ENCODE measurements at places on chromosomes 5 and 9.
A peak's percentile ranks its signal among the peaks of the same experiment; 100 is the strongest.

GRCh38 chr9:86178503-86178902 is 79.1 kb upstream of the GOLM1 start:
- DNase-seq, result no peak

- DNase-seq, result no peak
These were observed 14.0 kb upstream of the NTNG2 start for GRCh38 chr9:132147839-132148238.

DNA sequence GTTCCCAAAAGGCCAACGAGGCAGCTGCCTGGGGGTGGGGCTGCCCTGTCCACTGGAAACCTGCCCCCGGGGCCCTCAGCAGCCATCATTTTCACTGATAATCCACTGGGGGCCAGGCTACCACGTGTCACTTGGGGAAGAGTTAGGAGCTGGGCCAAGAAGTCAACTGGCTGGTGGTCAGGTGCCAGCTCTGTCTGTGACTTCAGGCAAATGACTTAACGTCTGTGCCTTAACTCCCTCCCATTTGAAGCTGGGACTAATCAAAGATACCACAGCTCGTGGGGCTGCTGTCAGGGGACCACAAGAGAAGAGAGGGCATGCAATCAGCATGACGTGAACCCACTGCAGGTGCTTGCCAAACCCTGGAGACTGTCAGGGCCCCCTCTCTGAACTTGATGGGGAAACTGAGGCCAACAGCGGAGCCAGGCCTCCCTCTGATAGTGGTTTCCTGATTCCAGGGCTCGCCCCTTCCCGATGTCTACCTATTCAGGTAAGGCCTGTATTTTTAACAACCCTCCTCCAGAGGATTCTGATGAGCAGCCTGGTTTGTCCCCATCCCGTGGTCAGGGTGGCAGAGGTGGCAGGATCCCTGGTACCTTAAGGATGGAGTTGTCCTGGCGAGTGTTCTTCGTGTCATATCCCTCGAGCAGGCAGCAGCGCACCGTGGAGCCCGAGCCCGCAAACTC is 12.3 kb upstream of the DPM2 start:
- DNase-seq, result no peak

- DNase-seq, result peak; percentile 34
These were observed 569 bp downstream of the CAMK4 start for GRCh38 chr5:111224561-111225345.

DNA sequence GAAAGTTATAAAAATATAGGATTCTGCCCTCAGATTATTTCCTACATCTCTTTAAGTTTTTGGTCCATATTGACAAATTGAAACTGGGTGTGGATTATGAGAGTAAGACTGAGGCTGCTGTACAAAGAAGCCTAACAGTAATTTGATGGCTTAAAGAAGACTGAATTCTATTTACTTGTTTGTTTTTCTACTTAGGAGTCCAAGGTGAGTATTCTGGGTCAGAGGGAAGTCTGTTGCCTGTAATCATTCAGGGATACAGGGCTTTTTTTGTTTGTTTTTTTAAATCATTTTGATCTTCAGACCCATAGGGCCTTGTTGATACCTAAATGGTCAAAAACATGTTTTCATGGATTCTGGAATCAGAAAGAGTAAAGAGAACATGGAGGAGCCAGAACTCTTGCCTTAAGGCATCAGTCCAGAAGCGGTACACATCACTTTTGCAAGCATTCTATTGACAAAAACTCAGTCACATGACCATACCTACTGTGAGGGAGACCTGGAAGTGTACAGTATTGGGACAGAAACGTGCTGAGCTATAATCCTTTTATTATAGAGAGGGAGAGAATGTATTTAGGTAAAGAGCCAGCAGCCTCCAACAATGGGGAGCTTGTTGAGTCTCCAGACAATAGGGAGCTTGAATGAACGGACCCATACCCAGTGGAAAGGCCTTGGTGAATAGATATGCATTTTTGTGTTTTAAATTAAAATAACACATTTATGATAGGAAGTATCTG is 102.7 kb downstream of the LRRC70 start:
- DNase-seq, result no peak

GRCh38 chr5:59607138-59607765 is 286.3 kb downstream of the PDE4D start:
- peak; percentile 60 for DNase-seq

DNA sequence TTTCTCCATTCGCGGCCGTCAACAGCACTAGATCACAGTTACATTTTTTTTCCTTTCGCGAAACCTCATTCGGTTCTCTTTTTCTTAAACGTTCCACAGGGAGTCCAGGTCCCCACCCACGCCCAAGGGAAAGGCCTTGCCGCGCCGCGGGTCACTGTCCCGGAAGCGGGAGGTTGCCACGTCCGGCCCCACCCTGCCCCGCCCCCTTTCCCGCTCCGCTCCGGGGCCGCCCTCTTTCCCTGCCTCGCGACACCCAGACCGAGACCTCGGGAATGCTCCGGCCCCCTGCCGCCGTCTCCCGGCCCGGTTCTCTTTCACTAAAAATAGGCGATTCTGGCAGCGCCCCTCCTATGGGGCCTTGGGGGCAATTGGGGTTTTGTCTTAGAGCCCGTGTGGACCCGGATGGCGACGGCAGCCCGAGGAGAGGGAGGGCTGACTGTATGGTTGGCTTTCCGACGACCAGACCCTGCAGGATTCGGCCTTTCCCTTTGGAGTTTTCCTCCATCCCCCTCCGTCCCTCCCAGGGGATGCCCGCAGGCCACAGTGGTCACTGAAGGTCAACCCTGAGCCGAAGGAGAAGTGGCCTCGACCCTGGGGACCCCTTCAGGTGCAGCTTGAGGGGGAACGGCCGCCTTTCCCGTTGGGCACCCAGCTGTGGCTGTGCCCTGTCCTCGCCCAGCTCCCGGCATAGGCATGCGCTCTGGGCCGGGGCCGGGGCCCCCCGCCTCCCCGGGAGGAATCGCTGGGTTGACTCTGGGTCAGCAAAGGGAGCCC is 2.8 kb upstream of the RACK1 start:
- DNase-seq, result peak; percentile 97

DNA sequence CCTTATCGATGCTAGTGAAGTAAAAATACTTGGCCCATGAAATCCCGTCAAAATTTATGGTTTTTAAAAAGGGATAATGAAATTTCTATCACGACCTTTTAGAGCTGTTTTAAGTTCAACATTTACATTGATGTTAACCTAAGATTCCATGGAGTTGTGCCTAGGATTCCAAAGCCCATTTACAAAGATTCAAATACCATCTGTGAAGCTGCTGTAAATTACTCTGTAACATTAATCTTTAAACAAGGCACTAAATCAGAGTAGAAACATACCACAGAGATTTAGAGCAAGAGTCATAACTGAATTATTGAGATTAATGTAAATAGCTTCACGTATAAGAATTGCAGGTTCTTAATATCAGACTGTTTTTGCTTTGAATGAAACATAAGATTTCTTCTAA is 17.7 kb downstream of the POU5F2 start:
- DNase-seq, result no peak

- no peak for DNase-seq
These were observed 3.7 kb upstream of the GNPDA1 start for GRCh38 chr5:142016556-142016955.

DNA sequence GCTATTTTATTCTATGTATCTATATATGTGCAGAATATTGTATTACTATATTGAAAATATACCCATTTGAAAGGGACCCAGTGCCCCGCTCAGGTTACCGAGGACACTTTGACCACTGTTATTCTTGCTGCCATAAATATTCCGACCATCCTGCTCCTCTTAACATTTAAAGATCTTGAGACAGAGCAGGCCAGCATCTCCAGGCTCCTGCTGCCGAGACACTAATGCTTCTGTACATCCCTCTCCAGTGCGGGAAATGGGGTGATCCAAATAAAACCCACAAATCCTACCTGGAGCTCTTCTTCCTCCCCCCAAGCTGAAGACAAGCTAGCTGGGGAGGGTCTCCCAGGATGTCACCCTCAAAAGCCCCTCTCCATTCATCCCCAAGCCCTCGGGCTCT is 3.9 kb downstream of the SH3PXD2B start:
- DNase-seq, result no peak

DNA sequence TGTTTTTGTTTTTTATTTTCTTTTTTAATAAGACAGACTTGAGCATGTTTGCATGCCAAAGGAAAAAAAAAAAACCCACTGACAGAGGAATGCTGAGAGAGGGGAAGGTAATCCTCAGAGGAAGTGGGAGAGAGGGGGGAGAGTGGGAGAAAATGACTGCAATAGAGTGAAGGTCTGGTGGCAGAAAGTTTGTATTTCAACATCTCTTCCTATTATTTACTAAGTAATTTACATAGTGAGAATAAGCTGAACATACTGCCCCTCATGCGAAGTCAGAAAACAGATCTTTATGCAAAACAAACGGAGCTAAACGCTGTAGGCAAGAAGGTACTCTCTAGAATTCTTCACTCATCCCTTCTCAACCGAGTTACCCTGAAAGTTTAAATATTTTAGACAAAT is 45.0 kb downstream of the ELL2 start:
- no peak for DNase-seq

- no peak for DNase-seq
These were observed 272.7 kb upstream of the PANK3 start for GRCh38 chr5:168851902-168852321.

- DNase-seq, result no peak
These were observed 22.7 kb upstream of the UNC5A start for GRCh38 chr5:176787676-176788075.

DNA sequence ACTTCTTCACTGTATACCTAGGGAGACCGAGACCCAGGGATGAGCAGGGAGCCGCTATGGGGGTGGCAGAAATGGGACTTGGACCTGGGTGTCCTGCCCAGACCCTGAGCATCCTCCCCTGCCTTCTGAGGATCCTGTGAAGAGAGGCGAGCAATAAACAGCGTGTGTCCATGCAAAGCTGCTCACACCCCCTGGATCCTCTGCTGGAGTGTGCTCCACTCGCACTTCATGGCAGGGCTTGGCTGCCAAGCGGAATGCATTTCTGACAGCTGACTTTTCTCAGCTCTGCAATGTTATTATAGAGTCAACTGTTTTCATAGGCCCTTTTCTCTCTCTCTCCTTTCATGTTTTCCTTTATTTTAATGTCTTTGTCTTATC is 31.0 kb upstream of the ALDH1B1 start:
- DNase-seq, result no peak

DNA sequence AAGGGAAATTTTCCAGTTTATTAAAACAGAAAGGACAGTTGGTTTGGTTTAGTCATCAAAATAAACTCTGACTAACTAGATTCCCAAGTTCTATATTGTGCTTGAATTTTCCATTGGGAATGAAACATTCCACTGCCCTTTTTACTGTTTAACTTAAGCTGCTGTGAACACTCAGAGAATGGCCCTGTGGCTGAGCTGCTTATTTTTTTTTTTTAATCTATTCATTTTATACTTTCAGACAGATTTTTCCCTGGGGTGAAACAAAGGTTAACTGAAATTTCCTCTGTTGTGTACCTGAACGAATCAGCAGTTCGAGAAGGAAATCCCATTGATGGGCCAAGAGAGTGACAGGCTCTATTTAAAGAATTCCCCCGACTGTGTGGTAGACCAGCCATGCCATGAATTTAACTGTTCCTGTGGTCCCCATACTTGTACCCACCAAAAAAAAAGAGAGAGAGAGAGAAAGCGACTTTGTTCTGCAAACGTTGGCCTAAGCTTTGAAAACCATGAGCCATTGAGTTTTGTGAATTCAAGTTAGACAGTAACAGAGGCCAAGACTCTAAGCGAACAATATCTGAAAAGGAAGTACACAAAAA is 138.7 kb upstream of the GRHPR start:
- DNase-seq, result peak; percentile 52

DNA sequence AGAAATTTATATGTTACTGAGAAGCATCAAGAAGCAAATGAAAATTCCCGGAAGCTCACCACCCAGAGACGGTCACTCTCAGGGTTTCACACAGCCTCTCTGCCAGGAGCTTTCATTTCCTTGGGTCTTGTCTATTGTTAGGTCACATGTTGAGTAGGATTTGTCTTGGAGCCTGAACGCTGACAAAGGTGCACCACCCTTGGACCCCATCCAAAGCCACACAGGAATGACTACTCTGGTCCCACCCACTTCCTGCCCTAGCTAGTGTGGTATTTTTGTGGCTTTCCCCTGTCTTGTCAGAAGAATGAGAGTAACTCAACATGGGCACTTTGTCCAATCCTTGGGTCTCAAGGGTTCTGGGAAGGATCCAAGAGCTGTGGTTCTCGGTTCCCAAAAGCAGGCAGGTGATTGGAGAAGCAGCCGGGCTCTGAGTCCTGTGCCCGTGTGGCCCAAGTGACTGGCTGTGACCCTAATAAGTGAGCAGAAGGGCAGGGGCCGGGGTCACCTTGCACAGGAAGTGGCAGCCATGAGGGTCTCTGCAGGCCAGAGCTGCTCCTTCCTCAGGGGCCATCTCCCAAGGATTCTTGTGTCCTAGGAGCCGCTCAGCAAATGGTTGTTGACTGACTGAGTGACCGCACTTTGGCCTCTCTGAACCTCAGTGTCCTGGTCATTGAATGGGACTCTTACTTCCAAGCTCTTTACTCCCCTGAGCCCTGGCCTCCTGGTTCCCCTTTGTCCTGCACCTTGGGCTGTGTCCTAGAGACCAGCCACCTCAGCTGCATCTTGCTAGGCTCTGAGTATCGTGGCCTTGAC is 6.9 kb downstream of the FGD3 start:
- DNase-seq, result peak; percentile 30

DNA sequence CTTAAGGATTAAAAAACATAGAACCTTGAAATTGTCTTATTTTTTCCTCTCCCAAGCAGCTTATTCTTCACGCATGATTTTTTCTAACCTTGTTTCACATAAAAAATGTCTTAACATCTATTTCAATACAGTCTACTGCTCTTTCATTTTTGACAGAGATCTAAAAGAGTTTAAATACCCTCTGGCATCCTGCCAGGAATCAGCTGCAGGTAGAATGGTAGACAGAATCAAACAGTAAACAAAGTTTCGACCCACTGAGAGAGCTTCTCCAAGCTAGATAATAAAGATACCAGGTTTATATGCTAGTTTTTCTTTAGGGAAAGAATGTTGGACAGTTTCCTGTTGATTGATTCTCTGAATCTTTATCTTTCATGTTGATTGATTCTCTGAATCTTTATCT is 555.8 kb upstream of the CDH9 start:
- DNase-seq, result no peak

GRCh38 chr9:115063058-115063845 is 54.7 kb downstream of the TNC start:
- peak; percentile 77 for DNase-seq
